ENCODE measurements at places on chromosomes 11 and 22.

DNA sequence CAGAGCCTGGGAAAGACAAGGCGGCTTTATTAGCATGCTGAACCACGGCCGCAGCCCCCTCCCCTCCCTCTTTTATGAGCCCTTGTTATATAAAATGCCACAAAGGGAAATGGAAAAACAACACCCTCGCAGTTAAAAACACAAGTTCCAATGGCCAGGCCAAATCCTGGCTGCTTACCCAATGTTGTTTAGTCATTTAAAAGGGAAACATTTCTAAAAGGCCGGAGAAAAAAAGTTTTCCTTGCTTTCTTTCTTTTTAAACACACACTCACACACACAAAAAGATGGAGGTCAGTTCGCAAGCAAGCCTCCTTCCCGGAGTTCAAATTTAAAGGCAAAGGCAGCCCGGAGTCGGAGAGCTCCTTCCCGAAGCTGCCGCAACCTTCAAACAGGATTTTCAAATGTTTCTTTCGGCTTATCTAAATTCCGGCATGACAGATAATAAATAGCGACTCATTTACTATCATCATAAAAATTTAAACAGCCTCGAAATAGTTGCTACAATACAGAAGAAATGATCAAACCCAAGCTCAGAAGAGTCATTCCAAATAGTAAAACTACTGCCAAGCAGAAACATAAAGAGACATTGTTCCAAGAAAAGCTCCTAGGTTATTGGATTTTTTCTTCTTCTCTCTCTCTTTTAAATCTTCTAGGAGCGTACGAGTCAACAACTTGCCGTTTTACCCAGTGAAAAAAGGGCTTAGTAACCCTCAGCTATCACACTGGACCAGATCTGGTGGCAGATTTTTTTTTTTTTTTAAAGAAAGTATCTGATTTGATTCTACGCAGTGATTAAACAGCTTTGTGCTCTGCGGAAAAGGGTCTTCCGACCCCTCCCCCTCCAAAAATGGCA, 3.5 kb downstream of the PHF21B start:
- DNase-seq = no peak

DNA sequence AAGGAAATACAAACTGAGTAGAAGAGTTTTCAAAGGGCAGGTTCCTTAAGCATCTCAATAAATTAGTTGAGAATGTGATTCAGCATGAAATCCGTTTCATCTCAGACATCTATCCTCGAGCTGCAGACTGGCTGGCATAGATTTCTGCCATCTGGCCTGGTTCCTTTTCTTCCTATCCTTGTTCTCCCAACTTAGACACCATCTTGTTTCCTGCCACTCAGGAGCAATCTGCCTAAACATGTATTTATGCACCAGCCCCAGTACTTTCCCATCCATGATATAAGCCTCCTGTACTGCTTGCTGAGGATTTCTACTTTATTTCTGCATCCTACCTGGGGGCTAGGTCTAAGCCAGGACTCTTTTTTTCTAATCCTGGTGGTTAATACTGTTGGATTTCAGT, 359.1 kb upstream of the C11orf87 start:
- DNase-seq = no peak

- DNase-seq = no peak
Observed at GRCh38 chr11:45671246-45672171, 6.1 kb upstream of the CHST1 start.

GRCh38 chr11:112697391-112698178, 263.6 kb upstream of the NCAM1 start:
- peak; percentile 1 for DNase-seq

DNA sequence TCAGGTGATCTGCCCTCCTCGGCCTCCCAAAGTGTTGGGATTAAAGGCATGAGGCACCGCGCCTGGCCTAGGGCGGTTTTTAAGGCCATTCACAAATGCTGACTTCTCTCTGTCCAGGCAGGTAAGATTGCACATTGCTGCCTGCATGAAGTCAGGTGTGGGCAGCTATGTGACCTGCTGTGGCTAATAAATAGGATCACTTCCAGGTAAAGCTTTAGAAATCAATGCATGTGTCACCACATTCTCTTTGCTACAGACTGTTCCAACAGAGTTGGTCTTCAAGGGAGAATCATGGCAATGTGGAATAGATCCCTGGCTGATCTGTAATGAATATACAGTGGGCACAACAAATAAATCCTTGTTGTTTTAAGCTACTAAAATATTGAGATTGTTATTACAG, 260.3 kb upstream of the PITPNB start:
- no peak for DNase-seq

DNA sequence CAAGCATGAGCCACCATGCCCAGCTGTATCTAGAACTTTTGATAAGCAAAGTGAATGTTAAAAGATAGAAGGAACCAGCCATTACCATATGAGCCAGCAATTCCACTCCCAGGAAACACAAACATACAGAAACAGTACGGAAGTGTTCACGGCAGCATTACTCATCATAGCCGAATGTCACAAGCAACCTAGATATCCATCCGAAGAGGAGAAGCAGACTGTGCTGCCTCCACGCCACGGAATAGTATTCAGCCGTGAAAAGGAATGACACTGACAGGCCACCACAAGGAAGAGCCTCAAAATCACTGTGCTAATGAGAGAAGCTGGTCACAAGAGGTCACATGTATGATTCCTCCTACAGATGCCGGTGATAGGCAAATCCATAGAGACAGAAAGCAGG, 17.6 kb upstream of the MGAT3 start:
- peak; percentile 88 for DNase-seq

GRCh38 chr11:123362941-123363340, 67.1 kb upstream of the GRAMD1B start:
- DNase-seq = no peak

Measured in choroid plexus epithelial cell (primary cell).